Thoracic aorta (tissue), 2 donors: ENCODE measurements at places on chromosomes 2 and 18. TPM values are rescaled to one million over a fixed set of nuclear protein-coding genes. Genes with fewer than 3 reads are reported as not detected.

The PROKR1 gene
- not detected for total RNA-seq

The MRPS5 gene
- total RNA-seq, result 35.3 TPM

The LHCGR gene
- not detected for total RNA-seq

The KLHL14 gene
- not detected for total RNA-seq

The DNAJC5G gene
- 0.68 TPM for total RNA-seq

The CDK15 gene
- 8.3 TPM for total RNA-seq

The KRCC1 gene
- 13.8 TPM for total RNA-seq

The SLC19A3 gene
- 4.9 TPM for total RNA-seq

The DCC gene
- total RNA-seq, result not detected

GRCh38 chr2:27708257-27708654 lies 44.6 kb downstream of the SLC4A1AP start:
- H3K4me3 ChIP-seq, result no peak overlapping the region
- H3K36me3 ChIP-seq, result no peaks in the 10 kb centered on the region
- peak overlapping the region; percentile 100 for H3K27ac ChIP-seq
- H3K4me1 ChIP-seq, result peaks cover 40% of the 10 kb centered on the region
- DNase-seq, result no peak

DNA sequence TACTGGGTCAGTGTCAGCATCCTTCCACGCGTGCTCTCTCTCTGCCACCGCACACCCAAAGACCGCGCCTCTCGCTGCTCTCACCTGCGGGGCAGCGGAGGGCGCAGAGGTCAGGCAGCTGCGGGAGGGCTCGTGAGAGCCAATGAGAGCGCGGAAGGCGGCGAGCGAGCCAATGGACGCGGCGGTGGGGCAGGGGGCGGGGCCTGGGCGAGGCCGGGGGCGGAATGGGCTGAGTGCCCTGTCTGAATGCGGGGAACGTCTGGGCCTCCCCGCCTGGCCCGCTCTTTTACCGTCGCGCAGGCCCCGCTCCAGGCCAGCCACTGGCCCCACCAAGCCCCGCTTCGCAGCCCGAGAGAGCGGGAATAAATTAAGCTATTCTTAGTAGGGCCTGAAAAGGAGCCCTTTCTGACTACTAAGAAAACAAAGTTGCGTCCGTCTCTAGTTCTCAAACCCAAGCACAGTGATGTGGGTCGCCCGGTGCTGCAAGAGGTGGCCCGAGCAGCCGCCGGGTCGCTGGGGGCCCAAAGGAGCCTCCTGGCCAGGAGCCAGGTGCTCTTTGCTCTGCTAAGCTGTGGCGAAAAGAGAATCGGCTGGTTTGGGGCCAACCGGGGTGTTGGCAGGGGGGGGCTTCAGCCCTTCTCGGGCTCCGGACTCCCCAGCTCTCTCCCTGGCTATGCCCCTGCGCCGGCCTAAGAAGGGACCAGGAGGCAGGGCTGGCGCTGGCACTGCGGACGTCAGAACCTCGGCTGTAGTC lies 81.1 kb upstream of the GLI2 start:
- no peak overlapping the region for H3K27ac ChIP-seq
- no peaks in the 10 kb centered on the region for H3K36me3 ChIP-seq
- peak overlapping the region; percentile 4 for H3K4me3 ChIP-seq
- H3K27me3 ChIP-seq, result peaks cover 4% of the 10 kb centered on the region

- peaks cover 1% of the 10 kb centered on the region for H3K4me1 ChIP-seq
- no peak overlapping the region for H3K4me3 ChIP-seq
- H3K36me3 ChIP-seq, result no peaks in the 10 kb centered on the region
- no peaks in the 10 kb centered on the region for H3K27me3 ChIP-seq
Measured at GRCh38 chr2:3646446-3646845, 11.6 kb upstream of the ALLC start.

DNA sequence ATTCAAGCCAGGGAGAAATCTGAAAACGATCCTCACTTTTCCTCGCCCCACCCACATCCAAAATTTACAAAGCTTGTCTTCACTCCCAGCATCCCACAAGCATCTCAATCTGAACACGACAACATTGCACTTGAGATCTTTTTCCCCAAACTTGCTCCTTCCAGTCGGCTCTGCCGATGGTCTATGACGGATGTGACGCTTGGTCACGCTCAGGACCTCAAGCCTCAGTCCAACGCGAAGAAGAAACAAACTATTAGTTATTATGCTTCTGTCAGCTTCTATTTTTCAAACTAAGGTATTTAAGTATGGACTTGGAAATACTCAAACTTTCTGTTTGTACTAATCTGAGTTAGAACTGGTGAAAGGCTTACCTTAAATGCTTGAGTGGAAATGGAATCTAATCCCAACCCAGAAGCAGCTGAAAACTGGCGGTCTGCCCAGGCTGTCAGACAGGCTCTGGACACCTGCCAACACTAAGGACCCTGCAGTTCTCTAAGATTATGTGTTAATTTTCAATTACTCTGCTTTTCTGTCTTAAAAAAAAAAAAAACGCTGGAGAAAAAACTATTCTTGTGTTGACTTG lies 132.1 kb upstream of the DNMT3A start:
- H3K27ac ChIP-seq, result no peak overlapping the region
- H3K4me3 ChIP-seq, result no peak overlapping the region
- DNase-seq, result no peak
- no peaks in the 10 kb centered on the region for H3K36me3 ChIP-seq
- H3K27me3 ChIP-seq, result no peaks in the 10 kb centered on the region
- H3K4me1 ChIP-seq, result no peaks in the 10 kb centered on the region

DNA sequence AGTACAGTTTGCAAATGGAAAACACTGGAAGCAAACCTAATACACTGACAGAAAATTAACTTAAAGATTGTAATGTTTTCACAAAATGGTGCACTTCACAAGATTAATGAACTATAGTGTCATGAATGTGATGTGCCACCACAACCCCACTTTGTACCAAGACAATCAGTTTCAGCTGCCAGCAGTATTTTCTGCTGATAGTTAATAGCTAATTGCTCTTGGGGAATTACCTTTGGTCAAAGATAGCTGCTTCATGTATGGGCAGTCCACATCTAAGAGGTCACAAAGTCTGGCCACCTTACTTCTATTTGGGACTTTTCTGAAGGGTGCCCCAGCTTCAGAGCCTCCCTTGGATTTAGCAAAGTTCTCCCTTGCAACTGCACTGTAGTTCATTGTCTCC lies 254.0 kb downstream of the CALCRL start:
- no peaks in the 10 kb centered on the region for H3K4me1 ChIP-seq
- H3K36me3 ChIP-seq, result no peaks in the 10 kb centered on the region
- no peak for DNase-seq
- no peak overlapping the region for H3K27ac ChIP-seq
- H3K27me3 ChIP-seq, result no peaks in the 10 kb centered on the region

DNA sequence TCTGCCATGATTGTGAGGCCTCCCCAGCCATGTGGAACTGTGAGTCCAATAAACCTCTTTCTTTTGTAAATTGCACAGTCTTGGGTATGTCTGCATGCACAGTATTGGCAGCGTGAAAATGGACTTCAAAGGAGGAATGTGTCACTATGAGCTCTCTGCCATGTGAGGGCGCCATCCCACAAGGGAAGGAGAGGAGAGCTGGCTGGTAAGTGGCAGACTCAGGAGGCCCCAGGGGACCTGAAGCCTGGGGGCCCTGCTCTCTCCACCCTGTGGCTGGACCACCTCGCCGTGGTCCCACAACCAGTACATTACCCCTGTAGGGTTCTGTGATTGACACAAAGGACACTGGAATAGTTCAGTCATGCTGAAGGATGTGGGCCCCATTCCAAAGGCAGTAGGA lies 122.1 kb downstream of the RPIA start:
- H3K36me3 ChIP-seq, result no peaks in the 10 kb centered on the region
- no peak overlapping the region for H3K4me3 ChIP-seq
- H3K4me1 ChIP-seq, result no peaks in the 10 kb centered on the region
- H3K27me3 ChIP-seq, result no peaks in the 10 kb centered on the region

GRCh38 chr2:143889216-143889615 lies 630.7 kb downstream of the ZEB2 start:
- no peak overlapping the region for H3K4me3 ChIP-seq
- no peak overlapping the region for H3K27ac ChIP-seq
- H3K36me3 ChIP-seq, result no peaks in the 10 kb centered on the region
- DNase-seq, result no peak
- H3K27me3 ChIP-seq, result no peaks in the 10 kb centered on the region
- no peaks in the 10 kb centered on the region for H3K4me1 ChIP-seq

GRCh38 chr2:48467637-48468036 lies 62.3 kb upstream of the STON1 start:
- H3K36me3 ChIP-seq, result peaks cover 31% of the 10 kb centered on the region
- no peak for DNase-seq
- H3K4me3 ChIP-seq, result no peak overlapping the region
- H3K27me3 ChIP-seq, result no peaks in the 10 kb centered on the region

GRCh38 chr2:128776461-128777195 lies 458.0 kb upstream of the HS6ST1 start:
- H3K4me3 ChIP-seq, result no peak overlapping the region
- no peaks in the 10 kb centered on the region for H3K36me3 ChIP-seq
- DNase-seq, result no peak
- H3K27ac ChIP-seq, result no peak overlapping the region
- no peaks in the 10 kb centered on the region for H3K4me1 ChIP-seq

- no peak for DNase-seq
- peaks cover 10% of the 10 kb centered on the region for H3K27me3 ChIP-seq
Measured at GRCh38 chr18:62331581-62332356, 6.7 kb downstream of the TNFRSF11A start.

GRCh38 chr2:85706599-85707296 lies 12.6 kb downstream of the GNLY start:
- no peak overlapping the region for H3K4me3 ChIP-seq
- DNase-seq, result no peak
- H3K4me1 ChIP-seq, result peaks cover 6% of the 10 kb centered on the region

- DNase-seq, result peak; percentile 74
- H3K36me3 ChIP-seq, result no peaks in the 10 kb centered on the region
- H3K27ac ChIP-seq, result peak overlapping the region; percentile 91
- no peak overlapping the region for H3K4me3 ChIP-seq
Measured at GRCh38 chr18:22467760-22468553, 50.2 kb upstream of the CTAGE1 start.

GRCh38 chr2:121342751-121343150 lies 57.7 kb upstream of the TFCP2L1 start:
- H3K36me3 ChIP-seq, result peaks cover 61% of the 10 kb centered on the region
- H3K27me3 ChIP-seq, result no peaks in the 10 kb centered on the region
- H3K4me3 ChIP-seq, result no peak overlapping the region

DNA sequence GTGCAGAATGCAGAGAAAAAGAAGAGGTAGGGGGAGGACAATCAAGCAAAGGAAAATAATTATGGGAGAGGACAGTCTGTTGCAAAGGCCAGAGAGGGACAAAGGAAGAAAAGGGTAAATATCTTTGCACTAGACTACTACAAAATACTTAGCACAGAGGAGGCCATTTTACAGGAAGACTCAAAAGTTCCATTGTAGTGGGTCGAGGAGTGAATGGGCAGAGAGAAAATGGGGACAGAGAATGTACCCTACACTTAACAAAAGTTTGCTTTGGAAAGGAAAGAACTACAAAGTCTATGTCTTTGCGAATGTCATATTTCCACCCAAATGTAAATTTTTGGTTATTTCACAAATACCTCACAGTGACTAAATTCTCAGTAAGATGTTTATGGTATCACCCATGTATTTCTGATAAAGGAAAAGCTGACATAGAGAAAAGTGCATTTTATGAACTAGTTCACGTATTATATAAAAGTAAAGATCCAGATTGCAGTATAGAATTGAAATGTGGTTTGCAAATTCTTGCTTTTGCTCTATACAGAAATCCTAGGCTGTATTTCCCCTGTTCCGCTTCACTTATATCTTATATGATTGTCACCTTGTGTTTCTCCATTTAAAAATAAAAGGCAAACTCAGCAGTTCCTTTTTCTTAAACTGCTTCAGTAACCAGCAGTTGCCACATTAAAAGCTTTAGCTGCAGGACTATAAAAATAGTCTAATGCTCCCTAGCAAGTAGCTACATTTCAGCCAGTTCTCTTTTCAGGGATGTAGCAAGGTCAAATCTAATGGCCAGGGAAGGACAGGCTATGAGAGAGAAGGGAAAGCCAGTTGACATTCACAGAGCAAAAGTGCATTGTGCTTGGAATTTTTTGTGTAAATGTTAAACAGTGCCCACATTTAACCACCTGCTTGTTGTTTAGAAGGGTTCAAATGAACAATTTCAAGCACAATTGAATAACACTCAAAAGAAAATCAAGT lies 79.7 kb upstream of the CYTIP start:
- H3K4me1 ChIP-seq, result no peaks in the 10 kb centered on the region
- H3K4me3 ChIP-seq, result no peak overlapping the region
- no peak for DNase-seq
- no peaks in the 10 kb centered on the region for H3K36me3 ChIP-seq

GRCh38 chr2:19205983-19206533 lies 152.4 kb downstream of the OSR1 start:
- no peak overlapping the region for H3K4me3 ChIP-seq
- no peaks in the 10 kb centered on the region for H3K27me3 ChIP-seq
- no peak for DNase-seq
- H3K4me1 ChIP-seq, result no peaks in the 10 kb centered on the region

- H3K36me3 ChIP-seq, result no peaks in the 10 kb centered on the region
- no peak overlapping the region for H3K27ac ChIP-seq
- H3K4me3 ChIP-seq, result no peak overlapping the region
- DNase-seq, result no peak
- no peaks in the 10 kb centered on the region for H3K4me1 ChIP-seq
Measured at GRCh38 chr2:215002500-215002899, 135.9 kb downstream of the ABCA12 start.

- H3K36me3 ChIP-seq, result no peaks in the 10 kb centered on the region
- no peak overlapping the region for H3K4me3 ChIP-seq
Measured at GRCh38 chr2:102295566-102295965, 15.8 kb upstream of the IL1RL1 start.

GRCh38 chr18:75090336-75090735 lies 118.6 kb downstream of the PTGR3 start:
- no peaks in the 10 kb centered on the region for H3K27me3 ChIP-seq
- H3K36me3 ChIP-seq, result no peaks in the 10 kb centered on the region
- H3K4me1 ChIP-seq, result no peaks in the 10 kb centered on the region
- H3K27ac ChIP-seq, result no peak overlapping the region
- DNase-seq, result no peak

GRCh38 chr2:112345030-112346027 lies 69.9 kb downstream of the ZC3H6 start:
- no peaks in the 10 kb centered on the region for H3K4me1 ChIP-seq
- no peak overlapping the region for H3K4me3 ChIP-seq
- H3K36me3 ChIP-seq, result no peaks in the 10 kb centered on the region
- DNase-seq, result no peak
